ENCODE measurements at places on chromosomes 5 and 9. TPM values are rescaled to one million over a fixed set of nuclear protein-coding genes. Genes with fewer than 3 reads are reported as not detected.
A peak's percentile ranks its signal among the peaks of the same experiment; 100 is the strongest.

The PDCD1LG2 gene
- not detected for total RNA-seq

The IL7R gene
- total RNA-seq, result 0.84 TPM

The CDH9 gene
- total RNA-seq, result not detected

The CDH10 gene
- 0.92 TPM for total RNA-seq

The IL6ST gene
- 29.1 TPM for total RNA-seq

The SLC22A4 gene
- total RNA-seq, result 0.68 TPM

The GMCL2 gene
- not detected for total RNA-seq

The F12 gene
- 0.95 TPM for total RNA-seq

The PLGRKT gene
- 31.3 TPM for total RNA-seq

DNA sequence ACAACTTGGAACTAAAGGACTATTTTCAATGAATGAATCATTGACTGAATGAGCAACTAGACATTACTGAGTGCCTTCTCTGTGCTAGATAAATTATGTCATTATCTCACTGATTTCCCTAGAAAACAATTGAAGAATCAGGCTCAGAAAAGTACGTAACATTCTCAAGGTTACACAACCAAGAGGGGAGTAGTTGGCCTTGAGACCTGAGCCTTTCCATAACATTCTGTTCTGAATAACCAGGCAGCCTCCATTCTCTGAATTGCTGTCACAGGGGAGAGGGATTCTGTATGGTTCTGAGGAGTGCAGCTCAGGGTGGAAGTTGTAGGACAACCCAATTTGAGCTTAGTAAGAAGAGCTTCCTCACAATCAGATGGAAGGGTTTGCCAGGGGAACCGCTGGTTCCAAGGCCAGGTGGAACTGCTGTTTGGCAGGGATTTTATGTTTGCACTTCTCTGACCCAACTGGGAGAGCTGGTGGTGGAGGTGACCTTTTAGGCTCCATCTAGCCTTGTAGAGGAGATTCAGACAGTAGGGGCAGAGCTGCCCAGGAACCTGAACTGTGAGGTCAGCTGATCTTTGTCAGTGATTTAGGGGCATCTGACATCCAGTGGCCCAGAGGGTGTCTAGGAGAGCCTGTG lies 16.3 kb downstream of the POLR1E start:
- no peak for DNase-seq

DNA sequence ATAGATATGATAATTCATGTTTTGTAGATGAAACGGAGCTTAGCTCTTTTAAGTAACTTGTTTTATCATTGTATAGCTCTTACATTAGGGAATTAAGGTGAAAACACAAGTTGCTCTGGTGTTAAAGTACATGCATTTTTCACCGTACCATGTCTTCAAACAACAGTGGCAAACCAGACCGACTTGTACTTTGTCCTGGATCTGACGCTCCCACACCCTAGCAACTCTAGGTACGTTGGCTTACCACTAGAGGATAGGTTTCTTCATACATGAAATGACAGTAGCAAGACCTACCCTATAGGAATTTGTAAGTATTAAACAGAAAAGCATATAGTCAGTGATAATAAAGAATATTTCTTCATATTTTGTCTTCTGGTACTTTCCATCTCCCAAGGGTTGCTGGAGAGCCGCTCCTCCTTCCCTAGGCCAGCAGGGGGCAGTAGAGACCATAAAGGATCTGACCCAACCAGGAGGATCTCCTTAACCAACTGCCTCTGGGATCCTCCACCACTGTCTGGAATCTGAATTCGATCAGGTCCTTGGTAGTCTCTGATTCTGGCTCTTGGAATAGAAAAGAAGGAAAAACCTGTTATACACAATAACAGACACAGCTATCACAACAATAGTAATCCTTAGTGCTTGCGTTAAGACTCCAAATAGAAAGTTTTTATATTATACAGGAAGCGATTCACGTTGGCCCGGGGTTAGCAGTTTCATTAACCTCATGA lies 136.7 kb downstream of the CAVIN4 start:
- peak; percentile 93 for DNase-seq

GRCh38 chr9:113999256-114000062 lies 78.6 kb downstream of the AMBP start:
- no peak for DNase-seq

GRCh38 chr5:119630752-119631440 lies 1.5 kb downstream of the FAM170A start:
- no peak for DNase-seq

DNA sequence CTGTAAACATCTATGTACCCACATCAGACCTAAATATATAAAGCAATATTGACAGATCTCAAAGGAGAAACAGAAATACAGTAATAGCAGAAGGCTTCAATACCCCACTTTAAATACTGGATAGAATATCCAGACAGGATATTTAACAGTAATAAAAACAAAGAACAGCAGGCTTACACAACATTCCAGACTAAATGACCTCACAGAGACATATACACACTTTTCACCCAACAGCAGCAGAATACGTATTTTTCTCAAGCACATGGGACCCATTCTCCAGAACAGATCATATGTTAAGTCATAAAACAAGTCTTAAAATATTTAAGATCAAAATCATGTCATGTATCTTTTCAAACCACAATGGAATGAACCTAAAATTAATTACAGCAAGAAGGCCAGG lies 76.8 kb downstream of the CAMSAP1 start:
- DNase-seq, result no peak

DNA sequence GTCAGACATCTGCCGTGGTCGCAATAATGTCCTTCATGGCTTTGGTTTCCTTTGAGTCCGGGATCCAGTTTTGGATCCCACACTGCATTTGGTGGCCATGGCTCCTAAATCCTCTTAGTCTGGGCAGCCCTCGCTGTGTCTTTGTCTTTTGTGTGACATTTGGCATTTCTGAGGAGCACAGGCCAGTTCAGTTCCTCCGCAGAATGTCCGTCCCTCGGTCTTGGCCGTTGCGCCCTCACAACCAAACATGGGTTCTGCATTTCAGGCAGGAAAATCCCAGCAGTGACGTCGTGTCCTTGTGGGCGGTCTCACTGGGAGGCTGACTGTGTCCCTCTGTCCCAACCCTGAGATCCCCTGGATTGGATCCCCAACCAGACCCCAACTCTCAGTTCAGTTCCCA lies 172.9 kb upstream of the PPP1R26 start:
- DNase-seq, result peak; percentile 20

- no peak for DNase-seq
Observed at GRCh38 chr5:124007675-124008398, 495.9 kb downstream of the CSNK1G3 start.

- DNase-seq, result peak; percentile 79
Observed at GRCh38 chr9:81596679-81597418, 92.5 kb downstream of the TLE1 start.

DNA sequence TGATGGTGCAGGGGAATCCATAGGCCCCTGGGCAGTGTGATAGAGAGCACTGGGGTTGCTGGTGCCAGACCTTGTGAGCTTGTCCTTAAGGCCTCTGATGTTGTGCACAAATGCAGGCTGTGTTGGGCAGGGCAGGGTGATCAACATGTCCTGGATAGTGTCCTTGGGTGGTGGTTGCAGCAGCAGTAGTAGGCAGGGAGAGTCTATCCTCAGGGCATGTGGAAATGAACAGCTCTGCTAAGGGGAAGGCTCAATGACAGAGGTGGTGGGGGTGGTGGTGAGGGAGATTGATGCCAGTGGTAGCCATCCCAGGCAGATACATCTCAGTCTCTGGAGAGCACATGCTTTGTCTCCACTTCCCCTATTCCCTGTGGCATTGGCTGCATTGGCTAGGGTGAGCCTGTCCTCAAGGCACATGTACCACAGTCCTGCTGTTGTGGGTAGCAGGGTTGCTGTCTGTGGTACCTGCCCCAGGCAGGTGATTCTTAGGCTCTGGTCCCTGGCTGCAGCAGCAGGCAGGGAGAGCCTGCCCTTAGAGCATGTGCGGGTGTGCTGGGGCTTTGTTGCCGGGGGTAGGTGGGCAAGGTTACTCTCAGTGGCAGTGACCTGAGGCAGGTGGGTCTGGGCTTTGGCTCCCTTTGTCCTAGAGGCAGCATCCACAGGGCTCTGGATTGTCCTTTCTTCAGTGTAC lies 111.1 kb downstream of the WDR70 start:
- DNase-seq, result no peak

- DNase-seq, result peak; percentile 70
Observed at GRCh38 chr9:84932915-84933527, 263.5 kb downstream of the NTRK2 start.

DNA sequence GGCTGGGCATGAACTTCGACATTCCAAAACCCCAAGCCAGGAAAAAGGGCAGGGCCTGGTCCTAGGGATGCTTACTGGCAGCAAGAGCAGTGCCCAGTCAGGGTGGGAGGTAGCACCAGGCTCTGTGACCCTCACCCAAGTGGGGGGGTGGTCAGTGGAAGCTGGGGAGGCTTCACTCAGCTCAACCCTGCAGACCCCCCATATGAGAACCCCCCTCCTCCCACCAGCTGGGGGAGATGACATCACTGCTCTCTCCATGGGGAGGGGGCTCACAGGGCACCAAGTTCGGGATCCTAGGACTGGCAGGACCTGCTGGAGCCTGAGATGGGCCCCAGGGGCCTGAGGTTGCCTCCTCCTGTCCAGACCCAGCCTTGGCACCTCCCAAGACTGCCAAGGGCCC lies 4.7 kb downstream of the DNLZ start:
- DNase-seq, result no peak

DNA sequence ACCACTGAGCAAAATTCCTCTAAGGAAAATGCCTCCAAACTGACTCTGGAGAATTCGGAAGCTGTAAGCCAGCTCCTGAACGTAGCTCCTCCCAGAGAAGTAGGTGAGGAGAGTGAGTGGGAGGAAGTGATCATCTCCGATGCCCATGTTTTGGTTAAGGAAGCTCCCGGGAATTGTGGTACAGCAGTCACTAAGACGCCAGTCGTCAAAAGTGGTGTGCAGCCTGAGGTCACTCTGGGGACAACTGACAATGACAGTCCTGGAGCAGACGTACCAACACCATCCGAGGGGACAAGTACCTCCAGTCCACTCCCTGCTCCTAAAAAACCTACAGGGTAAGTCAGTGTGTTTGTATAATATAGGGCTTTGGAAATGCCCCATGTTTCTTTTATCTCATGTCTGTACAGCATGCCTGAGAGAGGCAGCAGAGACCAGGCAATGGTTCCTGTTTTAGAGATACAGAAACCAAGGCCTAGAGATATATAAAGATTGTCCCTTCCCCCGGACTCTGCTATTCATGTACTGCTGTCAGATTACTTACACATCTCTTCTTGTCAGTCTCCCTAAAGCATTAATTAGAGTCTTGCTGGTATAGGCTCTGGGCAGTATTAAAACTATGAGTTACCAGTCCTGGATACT lies 23.9 kb downstream of the HMGXB3 start:
- DNase-seq, result no peak

GRCh38 chr5:73822989-73823339 lies 197.0 kb downstream of the ARHGEF28 start:
- no peak for DNase-seq

GRCh38 chr5:136814619-136815378 lies 449.5 kb upstream of the TRPC7 start:
- DNase-seq, result no peak

DNA sequence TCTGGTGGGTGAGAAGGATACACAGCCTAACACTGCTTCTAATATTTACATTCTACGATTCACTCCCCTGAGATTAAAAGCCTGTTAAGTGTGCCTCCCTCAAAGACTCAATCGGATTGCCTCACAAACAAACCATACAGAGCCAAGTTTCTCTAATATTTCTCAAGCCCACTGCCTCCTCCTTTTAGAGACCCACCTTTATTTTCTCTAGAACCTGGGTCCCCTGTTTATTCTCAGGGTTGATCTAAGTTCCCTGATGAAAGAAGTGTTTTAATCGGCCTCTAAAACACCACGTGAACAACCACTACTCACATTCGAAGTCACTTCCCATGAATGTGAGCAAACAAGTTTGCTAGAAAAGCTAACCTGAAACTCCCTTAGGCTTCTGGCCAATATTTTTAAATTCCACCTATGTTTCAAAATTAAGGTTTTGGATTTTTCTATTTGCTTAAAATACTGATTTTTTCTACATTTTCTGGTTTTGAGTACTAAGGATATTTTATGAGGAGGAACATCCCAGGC lies 76.5 kb downstream of the GLIS3 start:
- DNase-seq, result no peak

- no peak for DNase-seq
Observed at GRCh38 chr5:123207081-123207537, 118.1 kb downstream of the PRDM6 start.
